ENCODE measurements at places on chromosomes 6 and 20. TPM values are rescaled to one million over a fixed set of nuclear protein-coding genes. Genes with fewer than 3 reads are reported as not detected.

- no peak for DNase-seq
Observed at GRCh38 chr6:52610011-52610410, 33.2 kb upstream of the TRAM2 start.

DNA sequence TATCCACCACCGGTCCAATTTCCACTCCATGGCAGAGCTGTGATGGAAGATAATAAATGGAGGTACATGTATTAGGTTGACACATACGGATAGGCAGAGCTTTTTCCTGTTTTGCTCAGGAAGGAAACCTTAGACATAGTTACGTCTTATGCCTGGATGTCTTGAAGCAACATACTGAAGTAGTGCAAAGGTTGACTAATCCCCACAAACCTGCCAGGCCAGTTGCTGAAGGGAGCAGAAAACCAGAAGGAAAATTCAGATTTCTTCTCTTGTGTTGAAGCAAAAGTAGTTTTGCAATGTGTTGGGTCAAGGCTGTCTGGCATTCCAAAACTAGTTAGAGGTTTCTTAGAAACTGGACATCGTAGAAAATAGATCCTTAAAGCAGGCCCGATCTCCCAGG, 68.7 kb downstream of the PHACTR1 start:
- DNase-seq = no peak

- DNase-seq = peak; percentile 23
Observed at GRCh38 chr20:24752612-24753011, 196.5 kb upstream of the CST7 start.

DNA sequence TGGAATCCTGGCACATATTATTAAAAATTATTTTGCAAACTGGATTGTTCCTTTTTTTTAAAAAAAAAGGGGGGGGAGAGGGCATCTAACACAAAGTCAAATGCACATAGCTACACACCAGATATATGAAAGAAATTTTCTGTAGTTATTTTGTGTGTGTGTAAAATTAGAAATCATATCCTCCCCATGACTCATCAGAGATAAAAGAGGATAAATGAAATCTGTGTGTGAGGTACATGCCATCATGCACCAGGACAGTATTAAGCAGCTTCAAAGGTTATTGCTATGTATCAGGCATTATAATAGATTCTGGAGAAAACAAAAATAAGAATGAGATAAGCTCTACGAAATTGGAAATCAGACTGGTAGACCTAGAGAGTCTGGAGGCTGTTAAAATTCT, 5.2 kb downstream of the BTBD9 start:
- DNase-seq = no peak

GRCh38 chr6:116512111-116512559, 696 bp downstream of the CALHM5 start:
- no peak for DNase-seq

DNA sequence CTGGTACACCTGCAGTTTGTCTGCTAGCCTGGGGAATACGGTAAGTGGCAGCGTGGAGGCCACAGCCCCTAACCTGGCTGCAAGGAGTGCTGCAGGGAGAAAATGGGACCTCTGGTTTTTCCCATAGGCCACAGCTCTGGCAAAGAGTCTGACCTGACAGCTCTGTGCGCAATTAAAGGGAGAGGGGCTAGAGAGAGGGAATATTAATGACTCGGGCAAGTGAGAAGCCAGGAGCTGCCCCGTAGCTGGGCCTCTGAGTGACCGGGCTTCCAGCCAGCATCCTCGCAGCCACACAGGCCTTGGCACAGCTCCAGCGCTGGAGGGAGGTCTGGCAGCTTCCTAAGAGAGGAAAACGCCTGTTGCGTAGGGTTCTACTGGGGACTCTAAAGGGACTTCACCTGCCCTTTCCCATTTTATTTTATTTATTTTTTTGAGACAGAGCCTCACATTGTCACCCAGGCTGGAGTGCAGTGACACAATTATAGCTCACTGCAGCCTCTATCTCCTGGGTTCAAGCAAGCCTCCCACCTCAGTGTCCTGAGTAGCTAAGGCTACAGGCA, 18.2 kb upstream of the OCSTAMP start:
- DNase-seq = peak; percentile 95

Gene TAGAP
- 0.45 TPM for total RNA-seq

Gene LIN28B
- total RNA-seq = 0.10 TPM

Gene CD93
- total RNA-seq = 4.8 TPM

DNA sequence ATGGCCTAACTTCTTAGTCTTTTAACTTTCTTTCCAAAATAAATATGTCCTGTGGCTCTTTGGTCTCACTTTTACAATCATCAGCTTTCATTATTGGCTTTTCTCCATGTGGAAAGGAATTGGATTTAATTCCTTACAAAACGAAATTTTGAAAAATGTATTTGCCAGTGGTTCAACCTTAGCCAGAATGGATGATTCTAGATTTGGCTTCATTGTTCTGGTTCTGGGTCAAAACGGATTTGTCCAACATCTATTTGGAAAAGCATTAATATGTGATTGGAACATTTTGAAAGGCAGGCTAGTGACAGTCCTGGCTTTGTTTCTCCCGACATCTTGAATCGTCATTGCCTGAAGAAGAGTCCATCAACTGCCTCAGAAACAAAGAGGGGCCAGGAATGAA, 59.2 kb downstream of the TENT5A start:
- DNase-seq = no peak

DNA sequence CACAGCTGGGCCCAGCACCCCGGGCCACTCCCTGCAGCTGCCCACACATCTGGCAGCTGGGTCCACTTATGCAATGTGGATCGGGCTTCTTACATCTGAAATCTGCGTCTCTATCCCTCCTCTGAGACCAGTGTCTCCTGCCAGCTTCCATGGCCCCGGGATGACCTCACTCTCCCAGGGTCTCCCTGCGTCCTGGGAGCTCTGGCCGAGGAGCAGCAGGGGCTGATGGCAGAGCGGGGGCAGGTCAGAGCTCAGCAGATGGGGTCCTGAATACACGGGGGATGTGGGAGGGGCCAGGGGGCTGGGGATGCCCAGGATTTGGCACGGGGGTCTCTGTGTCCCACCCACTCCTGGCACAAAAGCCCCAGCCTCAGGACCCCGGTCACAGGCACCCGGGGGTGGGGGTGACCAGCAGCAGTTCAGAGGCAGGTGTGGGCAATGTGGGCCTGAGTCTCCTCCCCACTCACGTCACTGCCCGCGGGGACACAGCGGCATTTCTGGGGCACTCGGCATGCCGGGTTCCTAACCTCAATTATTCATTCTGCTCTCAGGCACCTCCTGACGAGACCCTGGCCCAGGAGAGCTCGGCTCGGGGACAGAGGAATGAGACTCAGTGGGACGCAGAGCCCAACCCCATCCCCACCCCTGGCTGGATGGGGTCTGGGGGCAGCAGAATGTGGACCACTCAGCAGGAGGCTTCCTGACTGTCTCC, 16.4 kb downstream of the CHRNA4 start:
- DNase-seq = no peak

Gene DLK2
- total RNA-seq = not detected

Gene LINC00237
- not detected for total RNA-seq

DNA sequence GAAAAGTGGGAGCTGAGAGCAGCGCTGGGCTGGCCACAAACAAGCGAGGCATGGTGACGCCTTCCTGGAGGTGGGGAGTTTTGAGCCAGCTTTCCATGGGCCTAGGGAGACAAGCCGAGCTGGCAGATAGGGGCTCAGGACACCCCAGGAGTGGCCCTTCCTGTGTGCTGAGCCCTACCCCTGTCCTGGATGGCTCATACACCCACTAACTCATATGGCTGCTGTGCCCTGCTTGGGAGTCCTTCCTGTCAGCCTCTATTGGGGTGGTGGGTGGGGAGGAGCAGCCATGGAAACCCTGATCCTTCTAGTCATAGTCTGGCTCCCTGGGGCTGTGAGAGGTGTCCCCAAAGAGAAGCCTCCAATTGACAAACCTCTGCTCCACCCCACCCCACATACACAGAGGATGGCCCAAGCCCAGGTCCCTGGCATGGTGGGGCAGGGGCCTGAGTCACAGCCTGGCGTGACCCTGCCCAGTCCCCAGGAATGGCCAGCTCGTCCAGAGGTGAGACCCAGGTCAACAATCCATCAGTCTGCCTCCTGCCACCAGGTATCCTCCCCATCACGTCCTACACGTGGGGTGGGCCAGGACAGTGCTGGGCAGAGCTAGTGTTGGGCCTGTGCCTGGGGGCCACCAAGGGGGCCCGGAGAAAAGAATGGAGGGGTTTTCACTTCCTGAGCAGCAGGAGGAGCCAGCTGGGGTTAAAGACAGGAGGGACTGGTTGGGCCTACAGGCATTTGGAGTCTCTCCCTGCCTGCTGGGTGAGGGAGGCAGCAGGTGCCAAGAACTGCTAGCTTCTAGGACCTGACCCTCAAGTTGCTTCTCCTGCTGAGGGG, 52.2 kb downstream of the MRPL14 start:
- no peak for DNase-seq

GRCh38 chr6:138577151-138577915, 78.0 kb upstream of the NHSL1 start:
- no peak for DNase-seq

GRCh38 chr6:112038268-112038667, 15.6 kb upstream of the CCN6 start:
- DNase-seq = no peak

Gene ANKRD6
- 7.1 TPM for total RNA-seq

Gene GTSF1L
- not detected for total RNA-seq

GRCh38 chr6:1787894-1788293, 178.2 kb downstream of the FOXC1 start:
- DNase-seq = no peak

DNA sequence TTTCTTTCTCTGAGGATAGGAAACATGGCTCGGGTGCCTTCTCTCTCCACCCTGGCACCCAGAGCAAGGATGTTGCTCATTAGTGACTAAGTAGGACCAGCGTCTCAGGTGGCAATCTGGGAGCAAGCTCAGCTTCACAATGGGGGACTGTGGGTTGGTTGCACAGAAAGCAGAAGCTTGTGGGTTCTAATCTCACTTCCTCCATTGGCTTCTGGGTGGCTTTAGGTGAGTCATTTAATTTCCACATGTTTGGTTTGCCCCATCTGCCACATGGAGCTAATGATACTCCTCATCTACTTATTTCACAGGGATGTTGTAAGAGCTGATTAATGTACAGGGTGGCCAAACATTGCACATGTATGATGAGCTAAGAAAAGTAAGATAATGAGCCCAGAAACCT, 54.8 kb upstream of the AKIRIN2 start:
- no peak for DNase-seq

Gene SGK2
- 81.1 TPM for total RNA-seq

GRCh38 chr6:24566020-24566767, 71.4 kb downstream of the ALDH5A1 start:
- no peak for DNase-seq

- DNase-seq = no peak
Observed at GRCh38 chr20:16576219-16576618, 3.0 kb upstream of the KIF16B start.

DNA sequence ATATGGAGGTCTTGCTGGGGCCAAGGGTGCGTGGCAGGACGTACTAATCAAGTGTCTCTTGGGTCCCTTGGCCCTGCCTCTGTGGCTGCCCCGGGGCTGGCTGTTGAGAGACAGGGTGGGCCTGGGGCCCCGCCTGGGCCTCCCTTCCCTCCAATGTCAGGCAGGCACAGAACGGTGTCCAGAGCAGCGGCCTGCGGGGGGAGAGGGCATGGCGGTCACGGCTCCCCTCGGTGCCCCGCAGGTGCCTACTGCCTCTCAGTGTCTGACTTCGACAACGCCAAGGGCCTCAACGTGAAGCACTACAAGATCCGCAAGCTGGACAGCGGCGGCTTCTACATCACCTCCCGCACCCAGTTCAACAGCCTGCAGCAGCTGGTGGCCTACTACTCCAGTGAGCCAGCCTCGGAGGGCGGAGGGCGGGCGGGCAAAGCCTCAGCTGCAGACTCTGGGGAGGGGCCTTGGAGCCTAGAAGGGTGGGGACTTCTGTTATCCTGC, 50.0 kb downstream of the SRC start:
- no peak for DNase-seq

DNA sequence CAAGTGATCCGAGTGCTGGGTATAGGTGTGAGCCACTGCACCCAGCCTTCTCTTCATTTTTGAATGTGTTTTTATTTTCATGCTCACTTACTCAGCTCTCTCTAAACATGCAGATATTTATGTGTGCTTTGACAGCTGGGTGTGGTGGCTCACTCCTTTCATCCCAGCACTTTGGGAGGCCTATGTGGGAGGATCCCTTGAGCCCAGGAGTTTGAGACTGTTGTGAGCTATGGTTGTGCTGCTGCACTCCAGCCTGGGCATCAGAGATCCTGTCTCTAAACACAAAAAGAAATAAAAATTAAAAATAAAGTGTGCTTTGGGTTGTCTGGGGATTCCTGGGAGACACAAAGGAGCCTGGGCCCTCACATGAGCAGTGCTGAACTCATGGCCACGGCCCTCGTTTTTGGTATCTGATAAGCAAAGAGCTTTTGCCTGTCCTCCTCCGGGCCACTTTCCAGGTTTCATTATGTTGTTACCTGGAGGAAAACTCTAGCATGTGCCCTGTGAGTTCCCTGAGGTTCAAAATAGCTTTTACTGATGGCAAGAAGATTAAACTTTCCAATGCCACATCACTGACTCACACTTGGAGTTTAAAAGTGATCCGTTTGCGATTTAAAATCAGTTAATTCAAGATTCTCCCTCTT, 78.5 kb downstream of the CD164 start:
- no peak for DNase-seq

DNA sequence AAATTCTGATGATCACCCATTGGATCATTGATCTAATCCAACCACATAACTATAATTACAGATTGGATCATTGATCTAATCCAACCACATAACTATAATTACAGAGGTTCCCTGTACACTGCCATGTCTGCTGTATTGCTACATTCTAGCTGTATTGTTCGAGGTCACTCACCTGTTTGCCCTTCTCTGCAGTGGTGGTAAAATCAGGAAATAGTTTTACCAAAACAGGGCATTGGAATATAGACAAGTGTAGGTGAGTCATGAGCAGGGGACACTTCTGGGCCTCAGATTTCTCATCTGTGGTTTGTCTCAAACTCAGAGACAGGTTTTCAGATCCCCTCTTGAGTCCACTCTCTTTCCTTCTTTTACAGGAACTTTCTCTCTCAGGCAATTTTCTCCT, 9.0 kb upstream of the AFDN start:
- DNase-seq = no peak

GRCh38 chr20:50872560-50873425, 58.4 kb downstream of the ADNP start:
- DNase-seq = no peak

GRCh38 chr20:50371878-50372769, 138.1 kb upstream of the PTPN1 start:
- no peak for DNase-seq

Measured in left lobe of liver (tissue), 2 donors.